Activated B cell treated with CpG ODN at 0.5 μM for 24 hours (primary cell): ENCODE measurements at places on chromosomes 3 and 15. TPM values are rescaled to one million over a fixed set of nuclear protein-coding genes. Genes with fewer than 3 reads are reported as not detected.

The WDR49 gene
- 0.49 TPM in 2 replicates for total RNA-seq

The ARPP19 gene
- total RNA-seq: 145 and 153 TPM in 2 replicates

The ADPRH gene
- total RNA-seq: 41.2 and 43.8 TPM in 2 replicates

The TMEM207 gene
- total RNA-seq: not detected in 2 replicates

The LXN gene
- total RNA-seq: 5.2 and 5.9 TPM in 2 replicates

The NR2E3 gene
- total RNA-seq: not detected in 2 replicates

The CGNL1 gene
- 0.11 and 0.15 TPM in 2 replicates for total RNA-seq

The CHRD gene
- not detected in 2 replicates for total RNA-seq

The SERINC4 gene
- total RNA-seq: 0.11 and 0.20 TPM in 2 replicates

The RABL3 gene
- total RNA-seq: 29.7 and 29.9 TPM in 2 replicates

The SLC22A13 gene
- 0.20 and 0.51 TPM in 2 replicates for total RNA-seq

- no peaks in the 10 kb centered on the region for H3K27me3 ChIP-seq
- no peak overlapping the region for H3K27ac ChIP-seq
- DNase-seq: no peak
- H3K4me1 ChIP-seq: no peaks in the 10 kb centered on the region
- H3K4me3 ChIP-seq: no peak overlapping the region
- no peaks in the 10 kb centered on the region for H3K36me3 ChIP-seq
Measured at GRCh38 chr3:147521646-147522045, 112.5 kb downstream of the ZIC1 start.

- peaks cover 34% of the 10 kb centered on the region for H3K36me3 ChIP-seq
- peak overlapping the region; percentile 96 for H3K4me3 ChIP-seq
- no peaks in the 10 kb centered on the region for H3K27me3 ChIP-seq
- DNase-seq: no peak
Measured at GRCh38 chr3:129441215-129441614, 1.2 kb downstream of the IFT122 start.

- H3K36me3 ChIP-seq: no peaks in the 10 kb centered on the region
- H3K4me1 ChIP-seq: no peaks in the 10 kb centered on the region
- no peak for DNase-seq
- H3K4me3 ChIP-seq: no peak overlapping the region
Measured at GRCh38 chr3:165336786-165337185, 140.6 kb upstream of the SLITRK3 start.

DNA sequence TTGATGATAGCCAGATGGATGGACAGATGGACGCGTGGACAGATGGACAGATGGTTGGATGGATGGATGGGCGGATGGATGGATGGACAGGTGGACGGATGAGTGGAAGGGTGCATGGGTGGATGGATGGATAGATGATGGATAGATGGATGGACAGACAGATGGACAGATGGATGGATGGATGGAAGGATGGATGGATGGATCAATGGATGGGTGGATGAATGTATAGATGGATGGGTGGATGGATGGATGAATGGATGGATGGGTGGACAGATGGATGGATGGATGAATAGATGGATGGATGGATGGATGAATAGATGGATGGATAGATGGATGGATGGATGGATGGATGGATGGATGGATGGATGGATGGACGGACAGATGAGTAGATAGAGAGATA lies 40.9 kb downstream of the GABRB3 start:
- no peaks in the 10 kb centered on the region for H3K27me3 ChIP-seq
- no peaks in the 10 kb centered on the region for H3K36me3 ChIP-seq
- H3K4me3 ChIP-seq: no peak overlapping the region
- DNase-seq: no peak
- H3K4me1 ChIP-seq: no peaks in the 10 kb centered on the region

GRCh38 chr3:55559500-55560423 lies 72.7 kb upstream of the WNT5A start:
- DNase-seq: no peak
- no peak overlapping the region for H3K4me3 ChIP-seq
- H3K36me3 ChIP-seq: no peaks in the 10 kb centered on the region
- no peaks in the 10 kb centered on the region for H3K4me1 ChIP-seq
- H3K27me3 ChIP-seq: peaks cover 2% of the 10 kb centered on the region

DNA sequence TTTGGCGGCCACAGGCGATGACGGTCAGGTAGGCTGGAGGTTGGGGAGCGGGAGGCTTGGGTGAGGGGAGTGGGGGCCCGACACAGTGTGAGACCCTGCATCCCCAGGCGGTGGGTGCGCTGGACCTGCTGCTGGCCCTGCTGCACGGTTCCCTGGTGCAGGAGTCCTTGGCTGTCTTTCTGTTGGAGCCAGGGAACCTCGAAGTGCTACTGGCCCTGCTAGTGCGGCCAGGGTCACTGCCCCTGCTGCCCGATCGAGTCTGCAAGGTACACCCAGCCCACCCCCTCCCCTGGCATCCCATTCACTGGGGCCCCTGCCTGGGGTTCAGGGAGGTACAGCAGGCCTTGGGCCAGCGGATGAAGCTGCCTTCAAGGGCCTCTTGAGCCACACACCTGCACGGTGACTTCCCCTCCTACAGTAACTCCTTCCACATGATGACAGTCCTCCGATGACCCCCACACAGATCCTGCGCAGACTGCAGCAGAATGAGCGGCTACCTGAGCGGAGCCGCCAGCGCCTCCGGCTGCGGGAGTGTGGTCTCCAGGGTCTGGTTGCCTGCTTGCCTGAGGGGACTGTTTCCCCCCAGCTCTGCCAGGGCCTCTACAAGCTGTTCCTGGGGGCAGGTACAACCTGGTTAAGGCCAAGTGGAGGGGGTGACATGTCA lies 19.5 kb downstream of the NBEAL2 start:
- H3K4me1 ChIP-seq: peaks cover 10% of the 10 kb centered on the region
- no peak for DNase-seq
- H3K27me3 ChIP-seq: no peaks in the 10 kb centered on the region
- H3K36me3 ChIP-seq: peaks cover 58% of the 10 kb centered on the region
- no peak overlapping the region for H3K27ac ChIP-seq

DNA sequence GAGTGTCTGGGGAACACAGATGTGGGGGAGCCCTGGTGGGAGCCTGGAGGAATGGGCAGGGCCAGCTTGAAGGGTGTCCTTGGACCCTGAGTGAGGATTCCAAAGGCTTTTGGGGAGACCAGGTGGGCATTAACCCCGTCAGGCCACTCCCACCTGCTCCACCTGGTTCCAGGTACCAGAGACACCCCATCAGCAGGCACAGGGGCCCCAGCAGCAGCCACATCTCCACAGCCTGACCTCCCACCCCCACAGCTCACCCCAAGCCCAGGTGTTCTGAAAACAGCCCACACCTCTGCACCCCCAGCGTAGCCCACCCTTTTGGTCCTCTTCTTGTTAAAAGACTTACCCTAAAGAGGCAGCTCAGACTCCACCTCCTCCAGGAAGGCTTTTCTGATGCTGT lies 102.1 kb upstream of the PRR20G start:
- no peak overlapping the region for H3K4me3 ChIP-seq
- peaks cover 9% of the 10 kb centered on the region for H3K27me3 ChIP-seq
- H3K4me1 ChIP-seq: no peaks in the 10 kb centered on the region
- no peak overlapping the region for H3K27ac ChIP-seq
- no peaks in the 10 kb centered on the region for H3K36me3 ChIP-seq
- DNase-seq: no peak

DNA sequence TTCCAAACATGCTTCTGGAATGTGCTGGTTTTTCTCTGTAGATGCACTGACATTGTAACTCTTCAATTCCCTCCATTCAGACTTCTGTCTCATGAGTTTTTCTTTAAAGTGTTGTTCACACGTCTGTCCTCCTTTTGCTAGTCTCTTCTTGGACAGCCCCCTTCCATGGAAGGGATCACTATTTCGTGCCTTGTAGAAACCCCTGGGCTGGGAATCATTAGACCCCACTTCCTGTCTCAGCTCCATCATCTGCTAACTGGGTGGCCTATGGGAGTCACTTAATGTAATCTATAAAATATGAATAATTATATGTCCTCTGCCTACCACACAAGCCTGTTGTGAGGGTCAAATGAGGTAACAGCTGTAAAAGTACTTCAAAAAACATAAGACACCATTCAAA lies 110.6 kb downstream of the THSD4 start:
- no peak overlapping the region for H3K4me3 ChIP-seq
- no peaks in the 10 kb centered on the region for H3K4me1 ChIP-seq
- no peak for DNase-seq
- H3K36me3 ChIP-seq: no peaks in the 10 kb centered on the region
- no peak overlapping the region for H3K27ac ChIP-seq

- DNase-seq: no peak
- H3K4me1 ChIP-seq: no peaks in the 10 kb centered on the region
- H3K27ac ChIP-seq: no peak overlapping the region
- H3K27me3 ChIP-seq: peaks cover 3% of the 10 kb centered on the region
- no peaks in the 10 kb centered on the region for H3K36me3 ChIP-seq
Measured at GRCh38 chr3:55895897-55896566, 408.9 kb upstream of the WNT5A start.

GRCh38 chr3:31092748-31093589 lies 198.5 kb upstream of the GADL1 start:
- DNase-seq: no peak
- no peak overlapping the region for H3K4me3 ChIP-seq
- H3K27me3 ChIP-seq: peaks cover 5% of the 10 kb centered on the region

DNA sequence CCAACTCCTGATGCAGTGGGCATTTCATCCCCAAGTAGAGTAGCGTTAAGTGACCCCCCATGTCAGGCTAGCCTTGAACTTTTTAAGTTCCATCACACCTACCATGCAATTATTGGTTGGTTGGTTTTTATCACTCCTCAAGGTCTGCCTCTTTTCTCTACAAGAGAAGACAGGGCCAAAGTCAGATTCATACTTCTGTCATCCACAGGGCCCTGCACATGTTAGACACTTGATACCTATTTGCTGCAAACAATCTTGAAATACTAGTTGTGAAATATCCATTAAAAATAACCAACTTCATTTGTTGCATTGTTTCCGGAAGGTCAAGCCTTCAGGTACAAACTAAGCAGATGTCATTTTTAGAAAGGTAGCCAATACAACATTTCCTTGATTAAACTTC lies 1.2 kb downstream of the CMSS1 start:
- H3K4me1 ChIP-seq: peaks cover 37% of the 10 kb centered on the region
- H3K4me3 ChIP-seq: peak overlapping the region; percentile 97
- no peak for DNase-seq
- peaks cover 10% of the 10 kb centered on the region for H3K36me3 ChIP-seq
- no peaks in the 10 kb centered on the region for H3K27me3 ChIP-seq

GRCh38 chr15:48145923-48146322 lies 25.1 kb downstream of the SLC24A5 start:
- no peak overlapping the region for H3K4me3 ChIP-seq
- no peak for DNase-seq
- peaks cover 20% of the 10 kb centered on the region for H3K36me3 ChIP-seq
- no peak overlapping the region for H3K27ac ChIP-seq
- no peaks in the 10 kb centered on the region for H3K27me3 ChIP-seq

- no peak overlapping the region for H3K27ac ChIP-seq
- H3K4me1 ChIP-seq: no peaks in the 10 kb centered on the region
- no peak for DNase-seq
- H3K4me3 ChIP-seq: no peak overlapping the region
Measured at GRCh38 chr15:26711445-26711844, 61.4 kb downstream of the GABRB3 start.

- peak overlapping the region; percentile 85 for H3K27ac ChIP-seq
- H3K4me3 ChIP-seq: peak overlapping the region; percentile 72
- H3K4me1 ChIP-seq: peaks cover 57% of the 10 kb centered on the region
Measured at GRCh38 chr15:70319466-70319865, 221.7 kb upstream of the TLE3 start.

DNA sequence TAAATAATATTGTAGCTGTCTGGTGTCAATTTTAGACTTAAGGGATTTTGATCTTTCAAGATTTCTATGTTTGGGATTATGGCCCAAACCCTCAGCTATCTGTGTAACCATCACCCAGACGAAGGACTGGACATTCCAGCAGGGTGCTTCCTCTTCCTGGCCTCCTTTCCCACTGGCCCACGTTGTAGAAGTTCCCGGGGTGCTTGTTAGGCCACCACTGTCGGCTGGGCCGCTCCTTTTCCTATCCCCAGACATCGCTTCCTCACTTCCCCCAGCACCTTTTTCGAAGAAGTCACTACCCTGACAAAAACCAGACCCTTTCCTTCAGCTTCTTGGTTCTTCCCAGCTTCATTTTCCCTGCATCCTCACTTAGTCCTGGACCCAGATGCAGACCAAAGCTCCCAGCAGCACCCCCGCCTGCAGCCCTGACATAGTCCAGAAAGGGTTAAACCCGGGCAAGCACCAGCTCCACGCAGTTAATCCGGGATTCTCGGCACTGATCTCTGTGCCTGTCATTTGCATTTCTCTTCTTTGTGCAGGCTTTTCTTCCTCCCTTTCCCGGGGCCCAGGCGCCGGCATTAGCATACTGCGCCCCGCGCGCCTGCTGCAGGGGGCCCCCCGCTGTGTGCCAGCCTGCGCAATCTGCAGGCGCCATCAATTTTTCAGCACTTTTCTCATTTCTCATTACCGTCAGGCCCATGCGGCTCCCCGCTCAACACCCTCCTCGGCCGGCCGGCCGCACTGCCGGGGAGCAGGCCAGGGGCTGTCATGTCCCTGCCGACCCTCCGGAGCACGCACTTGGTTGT lies 90.6 kb downstream of the ZNF621 start:
- H3K36me3 ChIP-seq: no peaks in the 10 kb centered on the region
- DNase-seq: no peak
- H3K27me3 ChIP-seq: peaks cover 31% of the 10 kb centered on the region
- H3K4me3 ChIP-seq: no peak overlapping the region

DNA sequence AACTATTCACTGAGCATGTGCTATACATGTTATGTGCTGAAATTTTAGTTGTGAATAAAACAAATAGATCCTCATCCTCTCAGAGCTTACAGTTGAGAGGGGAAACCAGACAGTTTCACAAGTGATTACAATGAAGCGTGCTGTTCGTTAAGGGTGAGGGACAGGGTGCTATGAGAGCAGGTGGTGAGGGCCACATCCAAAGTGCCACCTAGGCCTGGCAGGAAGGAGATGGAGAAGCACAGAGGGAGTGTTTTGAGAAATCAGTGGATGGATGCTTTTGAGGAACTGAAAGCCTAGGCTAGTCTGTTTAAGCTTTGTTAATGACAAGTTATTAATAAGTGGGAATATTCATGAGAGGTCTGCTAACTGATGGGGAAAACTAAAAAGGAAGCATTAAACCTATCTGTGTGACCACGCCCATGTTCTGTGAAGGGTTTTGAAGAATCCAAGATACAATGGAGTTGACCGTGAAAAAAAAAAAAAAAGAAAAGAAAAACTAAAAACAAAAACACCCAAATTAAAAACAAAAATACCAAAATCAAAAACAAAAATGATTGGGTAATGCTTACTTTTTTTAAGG lies 7.3 kb downstream of the MCTP2 start:
- H3K4me1 ChIP-seq: peaks cover 80% of the 10 kb centered on the region
- peaks cover 3% of the 10 kb centered on the region for H3K36me3 ChIP-seq
- H3K27me3 ChIP-seq: no peaks in the 10 kb centered on the region
- peak overlapping the region; percentile 86 for H3K27ac ChIP-seq

- H3K27ac ChIP-seq: no peak overlapping the region
- DNase-seq: no peak
- H3K4me3 ChIP-seq: no peak overlapping the region
- no peaks in the 10 kb centered on the region for H3K4me1 ChIP-seq
- H3K36me3 ChIP-seq: no peaks in the 10 kb centered on the region
Measured at GRCh38 chr15:73225358-73226015, 143.3 kb downstream of the HCN4 start.

GRCh38 chr3:44674211-44674610 lies 25.7 kb downstream of the ZNF35 start:
- no peak overlapping the region for H3K27ac ChIP-seq
- no peaks in the 10 kb centered on the region for H3K36me3 ChIP-seq
- H3K4me1 ChIP-seq: no peaks in the 10 kb centered on the region

GRCh38 chr3:38367779-38368178 lies 21.2 kb downstream of the XYLB start:
- H3K36me3 ChIP-seq: no peaks in the 10 kb centered on the region
- H3K4me1 ChIP-seq: no peaks in the 10 kb centered on the region
- no peak for DNase-seq
- no peaks in the 10 kb centered on the region for H3K27me3 ChIP-seq
- no peak overlapping the region for H3K27ac ChIP-seq

- H3K36me3 ChIP-seq: no peaks in the 10 kb centered on the region
- no peaks in the 10 kb centered on the region for H3K27me3 ChIP-seq
- H3K4me3 ChIP-seq: no peak overlapping the region
Measured at GRCh38 chr15:97470417-97470816, 490.1 kb upstream of the ARRDC4 start.
